ENCODE measurements at places on chromosomes 4 and X.

GRCh38 chr4:105193536-105193935 lies 46.9 kb downstream of the TET2 start:
- no peak for DNase-seq

GRCh38 chr4:9927341-9928007 lies 93.8 kb downstream of the SLC2A9 start:
- no peak for DNase-seq

- no peak for DNase-seq
These were observed 477.7 kb downstream of the STPG2 start for GRCh38 chr4:97665553-97665952.

DNA sequence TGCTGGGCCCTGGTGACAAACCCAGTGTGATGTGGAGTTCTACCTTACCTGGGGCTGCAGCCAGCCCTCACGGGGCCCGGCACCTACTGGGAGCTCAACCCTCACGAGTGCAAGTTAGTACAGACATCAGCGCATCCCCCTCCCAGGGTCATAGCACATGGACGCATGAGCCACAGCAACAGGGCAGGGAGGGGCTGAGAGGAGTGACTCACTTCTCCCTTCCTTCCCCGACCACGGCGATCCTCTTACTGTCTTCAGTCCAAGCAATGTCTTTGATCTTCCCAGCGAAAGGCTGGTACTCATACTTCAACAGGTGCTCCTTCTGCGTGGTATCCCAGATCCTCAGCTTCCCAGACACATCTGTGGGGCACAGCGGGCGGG lies 17.8 kb downstream of the WDR1 start:
- no peak for DNase-seq

DNA sequence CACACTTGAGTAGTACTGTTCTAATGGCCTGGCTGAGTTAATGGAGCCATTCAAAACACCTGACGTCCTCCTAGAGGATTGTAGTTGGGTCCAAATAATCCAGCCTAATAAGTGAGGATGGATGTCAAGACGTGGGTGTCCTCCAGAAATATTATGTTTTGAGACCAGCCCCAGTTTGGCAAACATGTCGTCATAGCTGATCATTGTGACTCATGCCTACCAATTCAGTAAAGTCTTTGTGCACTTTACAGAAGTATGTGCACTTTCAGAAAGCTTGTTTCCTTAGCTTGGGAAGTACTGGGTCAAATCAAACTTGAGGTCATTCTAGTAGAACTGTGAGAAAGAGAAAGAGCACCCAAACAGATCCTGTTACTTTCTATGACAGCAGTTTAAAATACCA lies 37.6 kb upstream of the GLRA2 start:
- DNase-seq: no peak

DNA sequence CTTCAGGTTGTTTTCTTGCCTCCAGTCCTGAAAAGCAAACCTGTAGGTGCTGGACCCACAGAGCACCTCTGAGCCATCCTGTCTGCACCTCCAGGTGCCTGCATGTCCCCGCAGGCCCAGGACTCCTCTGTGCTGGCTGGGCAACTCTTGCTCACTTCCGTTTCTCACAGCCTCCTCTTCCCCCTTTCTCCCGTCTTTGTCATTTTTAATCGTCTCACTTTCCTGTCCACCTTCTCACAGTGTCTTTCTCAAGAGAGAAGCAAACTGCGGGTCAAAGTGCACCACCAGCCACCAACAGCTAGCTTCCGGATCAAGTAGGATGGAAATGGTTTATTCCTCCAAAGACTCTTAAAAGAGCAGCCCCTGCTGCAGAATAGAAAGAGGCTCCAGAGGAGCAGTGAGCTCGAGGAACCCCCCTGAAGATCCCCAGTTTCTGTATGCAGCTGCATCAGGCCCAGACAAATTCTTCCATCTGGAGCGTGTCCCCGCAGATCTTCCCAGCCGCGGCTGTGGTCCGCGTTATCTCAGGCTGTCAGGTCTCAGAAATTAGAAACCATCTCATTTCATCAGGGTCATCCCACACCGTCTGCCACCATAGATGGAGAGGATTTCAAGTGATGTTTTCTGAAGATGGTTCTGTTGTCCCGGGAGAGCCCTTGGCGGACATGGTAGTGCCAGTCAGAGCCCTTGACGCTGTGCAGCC lies 87.7 kb downstream of the FHDC1 start:
- DNase-seq: no peak

DNA sequence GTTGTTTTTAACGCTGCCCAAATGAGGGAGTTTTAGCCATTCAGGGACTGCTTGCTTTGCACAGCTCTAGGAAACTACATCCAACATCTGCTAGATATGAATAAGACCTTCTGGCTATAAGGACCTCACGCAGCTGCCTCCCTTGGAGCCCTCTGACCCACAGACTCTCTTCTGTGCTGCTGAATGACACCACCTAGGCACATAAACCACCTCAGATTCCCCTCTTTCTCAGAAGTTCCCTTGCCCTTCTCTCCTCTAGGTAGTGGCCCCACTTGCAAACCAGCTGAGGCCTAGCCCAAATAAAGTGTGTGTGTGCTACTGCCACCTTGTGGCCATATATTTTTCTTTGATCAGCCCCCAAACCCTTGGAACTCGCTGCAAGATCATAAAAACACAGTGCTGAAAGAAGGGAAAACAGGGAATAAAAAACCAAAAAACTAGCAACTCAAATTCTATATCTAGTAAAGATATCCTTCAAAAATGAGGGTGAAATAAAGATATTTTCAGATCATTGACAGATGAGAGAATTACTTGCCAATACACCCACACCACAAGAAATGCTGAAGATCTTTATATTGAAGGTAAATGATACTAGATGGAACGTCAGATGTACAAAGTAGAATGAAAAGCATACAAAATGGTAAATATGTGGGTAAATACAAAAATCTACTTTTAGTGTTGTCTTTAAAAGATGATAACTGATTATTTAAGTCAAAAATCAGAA lies 265.9 kb downstream of the ADAMTS3 start:
- peak; percentile 29 for DNase-seq

DNA sequence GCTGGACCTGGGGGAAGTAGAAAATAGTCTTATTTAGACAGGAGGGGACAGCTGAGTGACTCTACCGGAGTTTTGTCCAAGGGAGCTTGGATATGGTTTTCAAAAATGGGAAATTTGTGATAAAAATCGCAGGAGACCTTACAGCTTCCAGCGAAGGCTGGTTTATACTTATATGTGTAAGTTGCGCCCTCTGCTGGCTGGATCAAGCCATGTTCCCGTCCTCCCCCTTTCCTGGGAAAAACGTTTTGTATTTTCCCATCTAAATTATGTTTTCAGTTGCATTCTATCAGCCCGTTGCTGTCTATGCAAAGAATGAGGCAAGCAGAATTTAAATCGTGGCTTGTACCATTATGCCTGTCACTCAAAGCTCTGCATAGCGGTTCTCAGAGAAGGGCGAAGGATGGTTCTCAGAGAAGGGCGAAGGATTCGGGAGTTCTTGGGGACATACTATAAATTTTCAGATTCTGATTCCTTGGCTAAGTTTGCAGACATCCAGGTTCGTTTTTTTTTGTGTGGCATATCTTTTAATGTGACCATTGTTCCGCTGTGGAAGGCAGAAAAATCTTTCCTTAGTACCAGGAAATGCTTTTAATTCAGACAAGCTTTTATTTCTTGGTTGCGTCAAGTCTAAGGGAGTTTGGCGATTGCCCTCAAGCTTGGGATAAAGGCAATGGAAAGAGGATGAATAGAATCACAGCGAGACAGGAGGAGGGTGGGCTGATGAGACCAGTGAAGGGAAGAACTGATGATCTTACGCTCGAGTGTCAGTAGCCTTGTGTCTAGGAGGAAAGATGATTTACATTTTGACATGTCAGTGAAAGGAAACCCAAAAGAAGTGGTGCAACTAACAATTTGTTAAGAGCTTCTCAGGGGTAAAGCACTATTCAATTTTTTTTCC lies 128.5 kb upstream of the ARX start:
- DNase-seq: peak; percentile 10

GRCh38 chr4:54256491-54257486 lies 27.7 kb downstream of the PDGFRA start:
- no peak for DNase-seq

GRCh38 chrX:108537005-108537404 lies 97.4 kb downstream of the COL4A5 start:
- DNase-seq: no peak

GRCh38 chr4:1419708-1420107 lies 13.5 kb upstream of the NKX1-1 start:
- DNase-seq: no peak

GRCh38 chr4:42676066-42676951 lies 19.4 kb upstream of the ATP8A1 start:
- DNase-seq: no peak

DNA sequence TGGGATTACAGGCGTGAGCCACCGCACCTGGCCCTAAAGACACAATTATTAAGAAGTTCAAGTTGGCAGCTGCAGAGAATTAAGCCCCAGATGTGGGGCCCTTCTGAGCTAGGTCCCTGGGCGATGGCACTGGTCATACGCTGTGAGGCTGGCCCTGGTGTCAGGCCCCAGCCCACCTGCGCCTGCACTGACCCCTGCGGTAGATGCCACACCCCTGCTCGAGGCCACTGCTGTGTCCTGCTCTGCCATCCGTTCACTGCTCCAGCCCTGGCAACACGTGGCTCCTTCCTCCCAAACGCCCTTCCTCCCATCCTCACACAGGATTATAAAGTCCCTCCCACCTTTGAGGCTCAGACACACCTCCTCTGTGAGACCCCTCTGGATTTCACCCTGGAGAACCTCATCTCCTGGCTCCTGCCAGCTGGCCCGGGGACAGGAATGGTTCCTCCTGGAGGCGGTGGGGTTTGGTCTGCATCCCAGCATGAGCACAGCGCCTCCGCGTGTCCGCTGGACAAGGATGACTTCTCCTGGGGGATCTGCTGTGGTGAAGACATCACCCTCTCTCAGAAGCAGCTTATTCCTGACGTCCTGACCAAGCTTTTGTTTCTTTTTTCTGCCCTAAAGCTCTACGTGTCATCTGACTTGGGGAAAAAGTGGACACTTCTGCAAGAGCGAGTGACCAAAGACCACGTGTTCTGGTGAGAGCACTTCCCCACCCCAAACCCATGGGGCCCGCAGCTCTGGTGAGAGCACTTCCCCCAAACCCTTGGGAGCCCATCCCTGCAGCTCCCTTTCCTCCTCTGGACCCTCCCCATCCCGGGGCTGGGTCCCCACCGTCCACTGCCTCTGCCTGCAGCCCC lies 219.0 kb upstream of the PSAPL1 start:
- DNase-seq: no peak

Data from naive B cell (primary cell).